ENCODE measurements at places on chromosomes 5 and 9.

GRCh38 chr5:182126-182525, 9.2 kb upstream of the LRRC14B start:
- H3K4me3 ChIP-seq, result no peak overlapping the region
- peaks cover 7% of the 10 kb centered on the region for H3K27me3 ChIP-seq
- H3K4me1 ChIP-seq, result no peaks in the 10 kb centered on the region
- DNase-seq, result no peak
- no peak overlapping the region for H3K27ac ChIP-seq

GRCh38 chr9:108652851-108653250, 202.9 kb downstream of the ACTL7B start:
- H3K27ac ChIP-seq, result no peak overlapping the region
- no peaks in the 10 kb centered on the region for H3K36me3 ChIP-seq
- H3K4me3 ChIP-seq, result no peak overlapping the region
- H3K27me3 ChIP-seq, result no peaks in the 10 kb centered on the region
- no peaks in the 10 kb centered on the region for H3K4me1 ChIP-seq

DNA sequence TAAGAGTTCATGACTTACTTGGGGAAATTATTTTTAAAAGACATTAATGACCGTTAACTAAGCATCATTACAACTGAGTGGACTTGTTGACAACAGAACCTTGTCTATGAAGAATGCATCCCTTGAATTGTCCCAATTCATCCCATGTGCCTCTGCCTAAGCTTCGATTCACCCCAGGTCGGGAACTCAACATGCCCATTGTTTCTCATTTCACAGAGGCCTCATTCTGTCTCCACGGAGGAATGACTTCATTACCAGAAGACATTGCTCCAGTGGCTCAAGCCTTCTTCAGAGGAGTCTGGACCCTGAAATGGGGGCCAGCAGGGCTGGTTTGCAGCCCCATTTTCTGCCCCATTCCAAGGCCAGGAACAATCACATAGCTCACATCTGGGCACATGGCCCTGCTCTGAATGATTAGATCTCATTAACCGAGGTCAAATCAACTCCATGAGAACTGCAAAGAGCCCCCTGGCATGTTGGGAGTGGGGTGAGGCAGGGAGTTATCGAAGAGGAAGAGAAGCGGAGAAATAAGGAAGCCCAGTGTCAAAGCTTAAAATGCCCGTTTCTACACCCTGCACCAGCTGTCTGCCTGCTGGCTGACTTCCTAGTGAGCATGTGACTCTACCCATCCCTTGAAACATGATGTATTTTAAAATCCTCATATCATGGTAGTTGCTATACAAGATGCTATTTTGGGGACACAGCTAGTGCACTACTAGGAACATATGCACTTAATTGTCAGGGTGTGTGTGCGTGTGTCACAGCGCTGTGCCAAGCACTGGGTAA, 137.3 kb downstream of the LHFPL2 start:
- H3K4me3 ChIP-seq, result no peak overlapping the region
- DNase-seq, result no peak
- no peak overlapping the region for H3K27ac ChIP-seq
- H3K27me3 ChIP-seq, result no peaks in the 10 kb centered on the region
- peaks cover 13% of the 10 kb centered on the region for H3K4me1 ChIP-seq
- no peaks in the 10 kb centered on the region for H3K36me3 ChIP-seq

DNA sequence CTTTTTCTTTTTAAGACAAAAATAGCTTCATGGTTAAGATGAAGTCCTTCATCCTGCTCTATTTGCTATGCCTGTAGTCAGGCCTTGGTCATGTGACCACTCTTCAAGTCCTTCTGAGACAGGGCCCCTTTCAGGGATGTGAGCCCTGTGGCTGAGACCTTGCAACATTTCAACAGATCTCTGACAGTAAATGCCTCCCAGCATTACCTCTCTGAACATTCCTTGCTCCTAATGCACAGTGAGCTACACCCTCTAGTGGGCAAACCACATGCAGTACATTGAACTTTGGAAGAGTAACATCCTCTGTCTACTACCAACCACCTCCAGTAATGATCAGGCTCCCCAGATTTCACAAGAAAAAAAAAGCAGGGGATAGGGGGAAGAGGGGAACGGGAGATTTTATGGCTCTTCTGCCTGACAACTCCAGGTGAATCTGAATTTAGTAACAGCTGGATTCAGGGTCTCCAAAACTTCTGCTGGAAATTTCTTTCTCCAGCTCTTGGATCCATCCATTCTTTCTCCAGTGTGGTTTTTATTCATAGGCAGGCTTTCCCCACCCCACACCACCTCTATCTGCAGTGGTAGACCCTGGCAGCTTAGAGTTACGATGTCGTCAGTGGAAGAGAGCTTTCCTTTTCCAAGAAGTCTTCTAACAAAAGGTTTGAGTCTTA, 8.9 kb upstream of the FBXO38 start:
- H3K36me3 ChIP-seq, result no peaks in the 10 kb centered on the region
- no peaks in the 10 kb centered on the region for H3K27me3 ChIP-seq
- no peaks in the 10 kb centered on the region for H3K4me1 ChIP-seq
- peak; percentile 79 for DNase-seq
- H3K27ac ChIP-seq, result no peak overlapping the region
